Activated CD4-positive, alpha-beta T cell treated with anti-CD3 and anti-CD28 coated beads for 24 hours (primary cell): ENCODE measurements at places on chromosomes 13 and 19.

DNA sequence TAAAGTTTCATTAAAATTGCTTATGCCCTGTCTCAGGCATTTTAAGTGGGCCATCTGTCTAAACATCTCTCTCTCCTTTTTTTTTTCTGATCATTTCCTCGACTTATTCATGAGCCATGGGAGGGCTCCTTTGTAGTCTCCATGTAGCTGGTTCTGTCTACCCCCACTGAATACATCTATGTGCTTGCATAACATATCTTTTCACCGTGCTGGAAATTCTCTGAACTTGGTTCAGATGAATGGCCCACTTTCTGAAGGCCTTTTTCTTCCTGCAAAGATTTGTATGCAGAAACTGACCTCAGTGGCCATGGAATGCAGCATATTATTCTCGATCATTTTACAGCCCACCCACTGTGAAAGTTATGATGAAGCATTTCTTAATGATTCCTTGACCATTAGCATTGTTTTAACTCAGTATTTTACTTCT, 225.3 kb downstream of the GGACT start:
- DNase-seq: no peak

- no peak for DNase-seq
Measured at GRCh38 chr19:32890326-32890725, 20.8 kb upstream of the SLC7A9 start.

DNA sequence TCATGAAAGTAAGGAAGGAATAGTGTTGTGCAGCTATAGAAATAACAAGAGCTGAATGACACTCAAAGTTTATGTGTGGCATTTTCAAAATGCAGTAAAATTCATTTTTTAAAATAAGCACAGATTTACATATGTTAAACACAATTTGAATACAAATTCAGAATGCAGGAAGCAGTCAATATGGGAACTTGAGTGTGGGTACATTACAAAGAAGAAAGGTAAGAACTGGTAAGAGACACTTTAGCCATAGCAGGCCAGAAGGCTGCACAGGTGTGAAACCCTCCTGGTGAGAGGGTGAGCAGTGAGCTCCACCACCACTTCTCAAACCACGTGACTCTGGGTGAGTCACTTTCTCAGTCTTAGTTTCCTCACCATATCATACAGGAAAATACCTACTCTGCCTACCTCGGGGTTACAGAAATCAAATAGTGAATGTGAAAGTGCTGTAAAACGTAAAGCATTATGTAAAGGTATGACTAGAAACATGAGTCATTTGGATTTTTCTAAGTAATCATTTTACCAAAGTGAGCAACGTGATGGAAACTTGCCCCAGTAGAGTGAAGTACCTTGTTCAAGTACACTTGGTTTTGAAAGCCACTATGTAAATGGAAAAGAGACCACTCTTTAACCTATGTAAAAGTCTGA, 40.5 kb downstream of the USP12 start:
- DNase-seq: peak; percentile 43

DNA sequence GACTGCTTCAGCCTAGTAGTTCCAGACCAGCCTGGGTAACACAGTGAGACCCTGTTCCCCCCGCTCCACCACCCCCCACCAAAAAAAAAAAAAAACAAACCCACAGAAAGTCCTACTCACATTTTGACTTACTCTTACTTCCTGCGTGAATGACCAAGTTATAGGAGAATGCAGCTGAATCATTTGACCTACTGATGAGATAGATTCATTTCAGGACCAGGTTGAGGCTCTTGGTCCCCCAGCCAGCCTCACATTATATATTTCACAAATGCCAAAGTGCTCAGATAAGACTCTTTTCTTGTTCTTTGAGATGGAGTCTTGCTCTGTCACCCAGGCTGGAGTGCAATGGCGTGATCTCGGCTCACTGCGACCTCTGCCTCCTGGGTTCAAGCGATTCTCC, 70.2 kb downstream of the KLF5 start:
- DNase-seq: no peak

DNA sequence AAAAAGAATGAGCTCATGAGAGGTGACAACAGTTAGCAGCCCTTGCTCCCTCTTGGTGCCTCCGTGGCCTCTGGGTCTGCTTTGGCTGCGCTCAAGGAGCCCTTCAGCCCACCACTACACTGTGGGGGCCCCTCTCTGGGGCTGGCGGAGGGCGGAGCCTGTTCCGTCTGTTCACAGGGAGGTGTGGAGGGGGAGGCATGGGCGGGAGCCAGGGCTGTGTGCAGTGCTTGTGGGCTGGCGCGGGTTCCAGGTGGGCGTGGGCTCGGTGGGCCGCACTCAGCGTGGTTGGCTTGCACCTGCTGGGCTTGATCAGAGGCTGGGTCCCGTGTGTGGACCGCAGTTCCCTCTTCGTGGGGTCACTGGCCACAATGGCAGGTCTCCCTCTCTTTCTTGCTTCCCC, 953.4 kb upstream of the PRR20A start:
- no peak for DNase-seq

GRCh38 chr13:24215126-24215525, 54.6 kb downstream of the SPATA13 start:
- no peak for DNase-seq

- DNase-seq: no peak
Measured at GRCh38 chr13:76225815-76226489, 589.8 kb downstream of the LMO7 start.

GRCh38 chr13:110627761-110628476, 12.6 kb downstream of the NAXD start:
- no peak for DNase-seq

DNA sequence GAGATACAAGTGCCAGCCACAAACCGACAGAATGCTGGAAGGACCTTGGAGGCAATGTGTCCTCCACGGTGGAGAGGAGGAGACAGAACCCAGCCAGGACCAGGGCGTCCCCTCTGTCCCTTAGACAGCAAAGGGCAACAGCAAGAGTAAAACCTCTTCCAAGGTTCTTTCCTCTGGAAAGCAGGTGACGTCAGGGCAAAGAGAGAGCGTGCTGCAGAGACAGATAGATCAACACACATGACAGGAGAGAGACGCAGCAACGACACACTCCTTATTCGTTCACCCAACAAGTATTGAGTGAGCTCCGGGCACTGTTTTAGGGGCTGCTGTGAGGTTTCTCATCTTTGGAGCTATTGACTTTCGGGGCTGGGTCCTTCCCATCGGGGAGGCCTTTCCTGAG, 1.3 kb upstream of the GALP start:
- no peak for DNase-seq

DNA sequence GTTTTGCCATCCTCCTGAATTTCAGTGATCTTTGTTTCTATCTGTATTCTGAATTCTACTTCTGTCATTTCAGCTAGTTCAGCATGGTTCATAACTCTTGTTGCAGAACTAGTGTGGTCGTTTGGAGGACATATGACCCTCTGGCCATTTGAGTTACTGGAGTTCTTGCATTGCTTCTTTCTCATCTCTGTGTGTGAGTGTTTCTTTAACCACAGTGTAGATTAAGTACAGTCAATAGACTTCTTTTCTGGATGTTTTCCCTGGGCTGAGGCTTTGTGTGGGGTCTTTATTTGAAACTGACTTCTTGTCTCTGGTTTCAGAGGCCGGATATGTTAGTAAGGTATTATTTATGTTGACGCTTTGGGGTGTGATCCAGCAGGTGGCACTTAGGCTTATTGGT, 14.7 kb downstream of the IGFL2 start:
- no peak for DNase-seq

GRCh38 chr13:38365661-38366060, 16.0 kb downstream of the UFM1 start:
- no peak for DNase-seq

DNA sequence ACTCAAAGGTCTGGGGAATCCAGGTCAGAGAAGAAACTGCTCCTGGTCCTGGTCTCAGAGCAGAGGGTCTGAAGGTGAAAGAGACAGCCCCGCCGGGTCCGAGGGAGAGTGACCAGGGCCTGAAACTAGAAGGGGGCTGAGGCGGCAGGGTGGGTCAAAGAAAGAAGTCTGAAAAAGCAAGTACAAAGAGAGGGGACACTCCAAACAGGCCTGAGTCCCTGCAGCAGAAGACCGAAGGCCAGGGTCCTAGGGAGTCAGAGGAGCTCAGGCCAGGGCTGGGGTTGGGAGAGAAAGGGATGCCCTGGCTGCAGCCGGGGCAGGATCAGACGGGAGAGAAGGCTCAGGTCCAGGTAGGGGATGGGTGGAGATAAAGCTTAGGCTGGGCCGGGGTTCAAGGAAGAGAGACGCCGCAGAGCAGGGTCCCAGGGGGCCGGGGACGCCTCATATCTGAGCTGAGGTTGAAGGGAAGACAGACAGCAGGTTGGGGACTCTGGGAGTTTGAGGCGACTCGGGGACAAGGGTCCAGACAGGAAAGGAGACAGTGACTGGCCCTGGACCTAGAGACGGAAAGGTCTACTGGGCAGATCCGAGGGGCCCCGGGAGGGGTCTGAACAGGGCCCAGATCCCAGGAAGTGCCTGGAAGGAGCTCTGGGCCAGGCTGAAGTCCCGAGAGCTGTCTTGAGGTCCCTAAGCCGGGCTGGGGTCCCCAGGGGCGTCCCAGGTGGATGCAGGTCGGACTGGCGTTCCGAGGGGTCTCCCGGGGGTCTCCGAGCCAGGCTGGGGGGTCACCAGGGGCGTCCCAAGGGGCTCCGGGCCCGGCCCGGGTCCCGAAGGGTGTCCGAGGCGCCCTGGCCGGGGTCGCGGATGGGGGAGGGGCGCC, 795 bp downstream of the MLLT1 start:
- DNase-seq: no peak

GRCh38 chr19:2261438-2262172, 5.4 kb upstream of the JSRP1 start:
- no peak for DNase-seq

GRCh38 chr13:22226086-22226485, 555.2 kb downstream of the FGF9 start:
- no peak for DNase-seq

DNA sequence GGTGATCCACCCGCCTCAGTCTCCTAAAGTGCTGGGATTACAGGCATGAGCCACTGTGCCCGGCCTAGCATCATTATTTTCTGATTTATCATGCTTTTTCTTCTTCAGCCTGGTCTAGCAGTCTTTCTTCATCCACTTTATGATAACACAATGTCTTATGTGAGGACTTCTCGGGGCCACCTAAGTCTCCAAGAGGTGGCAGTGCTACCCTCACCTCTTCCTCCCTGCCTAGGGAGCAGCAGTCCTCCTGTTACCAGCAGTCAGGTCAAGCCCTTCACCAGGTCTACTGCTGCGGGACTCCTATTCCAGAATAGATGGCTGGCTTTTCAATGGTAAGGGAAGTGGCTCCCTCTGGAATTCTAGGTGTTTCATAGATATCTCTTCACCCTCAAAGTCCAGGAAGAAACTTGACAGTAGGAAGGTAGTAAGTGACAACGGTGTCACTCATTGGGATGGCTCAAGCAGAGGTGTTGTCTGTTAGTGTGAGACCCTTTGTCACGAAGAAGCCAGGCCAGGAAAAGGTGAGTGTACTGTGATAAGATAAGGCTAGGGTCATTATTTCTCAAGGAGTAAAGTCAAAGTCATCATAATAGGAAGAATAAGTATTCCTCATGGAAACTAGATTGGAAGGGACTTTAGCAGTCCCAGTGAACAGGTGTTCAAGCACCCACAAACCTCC, 164.0 kb downstream of the KLF5 start:
- no peak for DNase-seq

- no peak for DNase-seq
Measured at GRCh38 chr19:6271721-6272410, 7.9 kb downstream of the MLLT1 start.

GRCh38 chr13:41613471-41613870, 156.1 kb downstream of the RGCC start:
- DNase-seq: no peak

- DNase-seq: peak; percentile 57
Measured at GRCh38 chr19:51660975-51661600, 14.5 kb upstream of the SIGLEC14 start.

DNA sequence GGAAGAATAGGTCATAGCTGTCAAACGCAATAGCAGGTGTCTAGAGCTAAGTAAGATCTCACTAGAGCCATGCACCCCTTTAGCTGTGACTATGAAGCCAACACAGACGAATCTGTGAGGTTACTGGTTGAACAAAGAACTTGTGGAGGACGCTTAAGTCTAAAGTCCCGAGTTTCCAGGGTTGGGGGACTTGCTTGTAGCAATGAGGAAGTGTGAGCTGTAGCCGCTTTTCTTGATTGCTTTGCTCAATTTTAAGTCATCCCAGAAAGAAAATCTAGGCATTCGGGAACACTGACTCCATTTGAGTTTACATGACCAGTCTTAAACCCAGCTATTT, 1.6 kb downstream of the GPC5 start:
- no peak for DNase-seq
